Psoas muscle (tissue), 8 donors: ENCODE measurements at places on chromosomes 1 and 21. TPM values are rescaled to one million over a fixed set of nuclear protein-coding genes. Genes with fewer than 3 reads are reported as not detected.

RABGGTB gene
- total RNA-seq: 61.4 TPM

OVAAL gene
- not detected for total RNA-seq

HMCN1 gene
- total RNA-seq: 1.7 TPM

SPRR4 gene
- not detected for total RNA-seq

NPHP4 gene
- total RNA-seq: 1.8 TPM

ZNF684 gene
- 1.7 TPM for total RNA-seq

MAPKAPK2 gene
- 196 TPM for total RNA-seq

ILDR2 gene
- 0.11 TPM for total RNA-seq

EFNA1 gene
- 42.6 TPM for total RNA-seq

MAN1C1 gene
- total RNA-seq: 1.8 TPM

TMEM82 gene
- total RNA-seq: not detected

SLC26A9 gene
- 0.62 TPM for total RNA-seq

MPZ gene
- 0.30 TPM for total RNA-seq

HSF2BP gene
- total RNA-seq: 0.23 TPM

PUSL1 gene
- 5.9 TPM for total RNA-seq

DNA sequence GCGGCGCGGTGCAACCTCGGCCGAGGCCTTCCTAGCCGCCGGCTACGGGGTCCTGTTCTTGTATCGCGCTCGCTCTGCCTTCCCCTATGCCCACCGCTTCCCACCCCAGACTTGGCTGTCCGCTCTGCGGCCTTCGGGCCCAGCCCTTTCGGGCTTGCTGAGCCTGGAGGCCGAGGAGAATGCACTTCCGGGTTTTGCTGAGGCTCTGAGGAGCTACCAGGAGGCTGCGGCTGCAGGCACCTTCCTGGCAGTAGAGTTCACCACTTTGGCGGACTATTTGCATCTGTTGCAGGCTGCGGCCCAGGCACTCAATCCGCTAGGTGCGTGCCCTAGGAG lies 379 bp downstream of the PPCS start:
- DNase-seq: no peak

GRCh38 chr1:208089149-208089548 lies 155.0 kb downstream of the PLXNA2 start:
- DNase-seq: no peak

- no peak for DNase-seq
These were observed 310.2 kb downstream of the NTNG1 start for GRCh38 chr1:107450899-107451664.

- no peak for DNase-seq
These were observed 19.6 kb upstream of the FAM89A start for GRCh38 chr1:231059566-231060193.

DNA sequence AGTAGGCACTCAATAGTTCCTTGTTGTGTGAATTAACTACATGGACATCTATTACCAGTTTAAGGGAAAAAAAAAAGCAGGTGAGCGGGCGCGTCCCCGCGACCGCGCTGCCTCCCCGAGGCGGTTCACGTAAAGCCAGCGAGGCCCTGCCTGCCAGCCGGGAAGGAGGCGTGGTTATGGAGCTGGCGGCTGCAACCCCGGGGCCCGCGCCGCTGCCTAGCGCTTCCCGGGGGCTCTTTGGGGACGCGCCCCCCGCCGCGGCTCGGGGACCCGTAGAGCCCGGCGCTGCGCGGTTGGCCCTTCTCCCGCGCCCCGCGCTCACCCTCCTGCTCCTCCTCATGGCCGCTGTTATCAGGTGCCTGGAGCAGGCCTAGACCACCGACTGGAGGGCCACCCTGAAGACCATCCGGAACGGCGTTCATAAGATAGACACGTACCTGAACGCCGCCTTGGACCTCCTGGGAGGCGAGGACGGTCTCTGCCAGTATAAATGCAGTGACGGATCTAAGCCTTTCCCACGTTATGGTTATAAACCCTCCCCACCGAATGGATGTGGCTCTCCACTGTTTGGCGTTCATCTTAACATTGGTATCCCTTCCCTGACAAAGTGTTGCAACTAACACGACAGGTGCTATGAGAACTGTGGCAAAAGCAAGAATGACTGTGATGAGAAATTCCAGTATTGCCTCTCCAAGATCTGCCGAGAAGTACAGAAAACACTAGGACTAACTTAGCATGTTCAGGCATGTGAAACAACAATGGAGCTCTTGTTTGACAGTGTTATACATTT lies 2.6 kb upstream of the CC2D1B start:
- peak; percentile 44 for DNase-seq

GRCh38 chr1:221437926-221438325 lies 304.0 kb downstream of the DUSP10 start:
- no peak for DNase-seq

GRCh38 chr1:91548376-91549040 lies 47.9 kb downstream of the CDC7 start:
- no peak for DNase-seq

DNA sequence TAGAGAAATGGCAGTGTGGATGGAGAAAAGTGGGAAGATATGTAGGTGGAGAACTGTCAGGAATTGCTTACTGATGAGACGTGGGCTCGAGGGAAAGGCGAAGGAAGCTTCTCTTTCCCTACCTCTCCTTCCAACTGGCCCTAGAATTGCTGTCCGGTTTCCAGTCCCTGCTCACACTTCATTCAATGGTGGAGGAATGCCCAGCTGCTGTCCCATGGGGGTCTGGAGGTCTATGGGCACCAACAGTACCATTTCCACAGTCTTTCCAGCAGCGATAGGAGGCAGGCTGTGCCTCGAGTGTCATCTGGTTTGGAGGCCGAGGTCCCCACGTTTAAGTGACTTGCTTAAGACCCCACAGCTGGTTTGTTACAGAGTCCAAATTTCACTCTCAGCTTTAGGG lies 31.5 kb upstream of the CD1D start:
- DNase-seq: peak; percentile 59

DNA sequence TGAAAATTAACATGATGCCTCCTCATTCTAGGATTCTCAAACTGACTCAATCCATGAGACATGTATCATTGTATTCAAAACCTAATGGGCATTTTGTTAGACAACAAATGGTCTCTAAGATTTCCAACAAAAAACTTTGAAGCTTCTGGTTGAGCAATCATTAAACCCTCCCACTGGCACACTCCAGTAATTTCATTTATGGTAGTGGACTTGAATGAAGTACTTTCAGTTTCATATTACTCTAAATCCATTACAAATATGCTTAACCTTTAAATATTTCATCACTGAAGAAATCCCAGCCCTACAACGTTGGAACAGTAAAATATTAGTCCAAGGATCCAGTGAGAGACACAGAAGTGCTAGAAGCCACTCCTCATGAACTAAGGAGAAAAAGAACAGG lies 43.5 kb downstream of the GBP6 start:
- no peak for DNase-seq

DNA sequence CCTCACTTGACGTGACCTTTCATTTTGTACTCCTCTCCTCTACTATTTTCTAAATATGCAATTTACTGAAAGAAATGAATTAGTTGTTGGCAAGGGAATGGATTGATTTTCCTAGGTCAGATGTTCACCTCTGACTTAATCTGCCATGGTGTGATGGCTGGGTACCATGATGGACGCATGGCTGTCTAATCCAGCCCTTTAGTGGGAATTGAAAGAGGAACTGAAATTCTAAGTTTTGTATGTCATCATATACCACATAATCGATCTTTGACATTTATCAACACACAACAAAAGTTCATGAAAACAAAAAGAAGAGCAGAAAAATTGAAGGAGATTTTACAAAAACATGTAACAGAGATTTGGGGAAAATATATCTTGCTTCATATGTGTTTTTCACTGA lies 331.3 kb upstream of the SNX7 start:
- no peak for DNase-seq

DNA sequence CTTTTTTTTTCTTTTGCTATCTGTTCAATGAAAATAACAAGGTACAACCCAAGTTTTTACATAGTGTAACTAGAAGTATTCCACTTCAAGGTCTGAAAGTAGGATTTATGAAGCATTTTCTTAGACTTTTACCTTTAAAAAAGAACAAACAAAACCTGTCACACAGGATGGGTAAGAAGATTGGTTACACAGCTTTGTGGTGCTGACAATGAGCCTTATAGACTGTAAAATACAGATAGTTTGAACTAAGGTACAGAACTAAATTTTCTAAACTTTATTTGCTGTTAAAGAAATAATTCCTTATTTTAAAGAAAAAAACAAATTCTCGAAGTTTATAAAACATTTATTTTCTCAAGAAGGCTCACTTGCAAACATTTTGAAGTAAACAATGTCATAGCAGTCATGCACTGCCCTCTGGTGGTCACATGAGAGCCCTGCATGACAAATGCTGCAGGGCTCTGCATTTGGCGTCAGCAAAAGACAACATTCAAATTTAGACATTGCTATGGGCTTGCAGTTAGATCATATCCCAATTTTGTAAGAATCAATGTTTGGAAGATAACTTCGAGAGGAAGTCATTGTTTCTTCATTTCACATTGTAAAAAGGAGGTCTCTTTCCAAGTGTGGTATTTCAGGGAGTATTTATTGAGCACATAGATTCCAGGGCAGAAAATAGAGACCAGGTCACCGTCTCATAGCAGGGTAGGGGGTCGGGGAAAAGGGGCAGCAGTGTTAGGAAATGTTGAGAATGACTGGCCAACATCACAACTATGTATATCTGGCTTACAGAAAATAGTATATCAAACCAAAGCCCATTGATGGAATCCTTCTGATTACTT lies 115.3 kb upstream of the FMN2 start:
- no peak for DNase-seq

DNA sequence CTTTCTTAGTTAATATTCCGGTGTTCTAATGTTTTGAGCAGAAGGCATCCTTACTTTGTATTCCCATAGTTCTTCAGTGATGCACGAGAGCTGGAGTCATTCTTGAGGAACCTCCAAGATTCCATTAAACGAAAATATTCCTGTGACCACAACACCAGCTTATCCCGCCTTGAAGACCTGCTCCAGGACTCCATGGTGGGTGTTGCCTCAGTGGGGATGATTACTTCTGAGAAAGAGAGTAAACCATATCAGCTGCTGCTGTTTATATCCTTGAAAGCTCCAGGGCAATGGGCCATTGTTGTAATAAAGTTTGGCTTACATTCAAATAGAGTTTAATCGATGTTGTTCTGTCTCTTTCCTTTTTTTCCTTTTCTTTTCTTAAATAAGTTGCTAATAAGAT lies 93.1 kb downstream of the MACF1 start:
- DNase-seq: no peak

GRCh38 chr1:231376875-231377549 lies 38.9 kb downstream of the SPRTN start:
- no peak for DNase-seq

GRCh38 chr1:151165738-151166504 lies at the start of the genes LYSMD1 and SCNM1:
Gene LYSMD1, minus strand, starts transcription at chr1:151165902. Its CDS starts 644 bp downstream, at chr1:151165258.
Gene SCNM1, plus strand, starts transcription at chr1:151166144. Its CDS starts 9 bp downstream, at chr1:151166153.
- DNase-seq: peak; percentile 98

DNA sequence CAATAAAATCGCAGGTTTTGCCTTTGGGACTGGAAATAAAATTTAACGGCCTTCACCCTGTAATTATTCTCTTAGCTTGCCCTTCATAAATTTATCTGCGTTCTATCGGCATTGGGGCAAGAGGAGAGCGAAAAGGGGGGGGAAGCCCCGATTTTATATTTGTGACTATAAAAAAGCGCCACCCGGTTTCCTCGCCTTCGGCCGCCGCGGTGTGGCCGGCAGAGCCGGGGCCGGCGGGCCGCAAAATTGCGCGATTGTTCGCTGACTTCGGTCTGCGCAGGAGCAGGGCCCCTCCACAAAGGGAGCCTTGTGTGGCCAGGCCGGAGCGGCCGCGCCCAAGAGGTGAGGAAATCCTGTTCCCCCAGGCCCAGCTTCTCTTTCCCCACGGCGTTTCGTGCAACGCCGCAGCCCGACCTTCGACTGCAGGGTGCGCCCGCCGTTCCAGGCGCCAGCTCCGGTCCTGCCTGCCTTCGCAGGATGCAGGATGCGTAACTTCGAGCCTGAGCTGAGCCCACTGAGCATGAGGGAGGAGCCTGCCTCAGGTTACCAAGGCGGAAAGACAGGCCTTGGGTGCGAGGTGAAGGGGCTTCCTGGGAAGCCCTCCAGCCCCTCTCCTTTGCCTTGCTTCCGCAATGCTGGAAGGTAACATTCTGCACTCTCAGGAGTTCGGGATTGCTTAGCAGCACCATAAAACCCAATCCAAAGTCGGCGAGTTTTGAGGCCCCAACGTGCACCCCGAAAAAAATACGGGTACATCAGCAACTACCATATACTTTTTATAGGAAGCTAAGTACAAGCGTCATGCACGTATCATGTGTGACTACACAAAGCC lies 4.9 kb upstream of the TBX15 start:
- DNase-seq: no peak

- DNase-seq: no peak
These were observed 25.8 kb upstream of the IFNGR2 start for GRCh38 chr21:33377221-33377920.
